ENCODE measurements at places on chromosomes 7 and 10.

DNA sequence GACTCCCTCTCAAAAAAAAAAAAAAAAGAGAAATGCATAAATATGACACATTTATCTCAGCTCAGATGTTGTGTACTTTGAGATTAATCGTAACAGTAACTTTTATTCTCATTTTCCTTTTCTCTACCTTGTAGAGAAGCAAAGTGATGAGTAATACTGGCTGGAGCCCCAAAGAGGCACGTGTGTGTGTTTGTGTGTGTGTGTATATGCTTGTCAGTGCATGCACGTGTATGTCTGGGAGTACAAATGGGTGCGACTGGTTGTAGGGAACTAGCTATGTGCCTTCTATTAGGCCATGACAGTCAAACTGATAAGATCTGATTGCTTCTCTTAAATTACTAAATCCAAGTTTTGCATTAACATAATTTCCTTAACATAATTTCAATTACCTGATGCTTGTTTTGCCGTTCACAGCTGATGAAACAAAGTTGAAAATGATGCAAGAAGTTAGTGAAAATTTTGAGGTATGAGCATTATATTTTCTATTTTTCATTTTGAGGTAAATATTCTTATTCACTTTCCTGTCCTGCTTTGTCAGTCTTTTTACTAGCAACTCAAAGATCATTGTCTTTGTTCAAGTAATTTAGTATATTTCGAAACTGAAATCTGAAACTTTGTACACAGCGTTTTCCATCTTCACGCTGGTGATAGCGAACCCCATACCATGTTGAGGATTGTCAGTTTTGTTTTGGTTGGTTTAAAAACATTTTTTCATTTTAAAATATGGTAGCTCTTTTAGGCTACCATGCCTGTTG, 3.4 kb downstream of the TRRAP start:
- no peak for DNase-seq

DNA sequence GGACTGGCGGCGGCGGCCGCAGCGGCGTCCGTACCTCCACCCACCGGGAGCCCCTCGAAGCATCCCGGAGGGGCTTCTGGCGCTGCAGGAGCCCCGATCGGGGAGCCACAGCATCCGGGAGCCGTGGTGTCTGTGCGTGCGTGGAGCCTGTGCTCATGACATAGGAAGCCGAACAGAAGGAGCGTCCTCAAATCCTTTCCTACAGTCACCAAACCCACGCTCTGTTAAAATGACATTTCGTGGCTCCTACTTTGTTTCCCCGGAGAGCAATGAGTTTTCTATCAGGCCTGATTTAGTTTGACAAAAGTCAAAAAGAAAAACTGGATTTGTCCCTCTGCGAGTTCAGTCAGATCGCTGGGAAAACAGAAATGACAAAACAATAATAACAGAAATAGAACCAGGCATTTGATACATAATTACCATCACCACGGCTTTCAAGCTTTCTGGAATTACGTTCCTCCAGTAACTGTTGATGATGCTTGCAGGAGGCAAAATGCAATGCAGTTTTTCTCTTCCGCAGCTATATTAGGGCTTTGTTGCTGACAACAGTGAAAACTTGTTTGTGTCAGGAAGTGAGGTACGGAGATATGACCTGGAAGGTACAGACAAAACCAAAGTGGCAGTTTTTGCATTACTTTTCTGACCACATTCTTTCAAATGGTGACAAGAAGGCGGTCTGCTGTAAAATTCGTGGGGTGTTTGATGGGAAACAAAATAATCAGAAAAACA, 219.3 kb upstream of the MKLN1 start:
- DNase-seq, result no peak

DNA sequence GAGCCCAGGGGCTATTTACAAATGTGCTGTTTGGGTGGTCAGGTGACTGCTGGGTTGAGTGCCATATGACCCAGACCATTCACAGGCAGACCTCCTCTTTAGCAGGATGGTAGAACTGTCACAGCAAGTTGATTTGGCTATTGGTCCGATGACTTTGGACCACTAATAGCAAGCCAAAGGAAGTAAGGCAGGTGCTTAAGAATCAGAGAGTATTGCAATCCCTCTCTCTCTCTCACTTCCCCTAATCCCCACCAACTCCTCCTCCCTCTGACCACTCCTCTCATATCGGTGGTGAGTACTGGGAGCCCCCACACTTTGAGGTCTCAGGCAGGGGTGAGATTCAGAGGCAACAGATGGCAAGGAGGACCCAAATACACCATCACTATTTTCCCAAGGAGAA, 165.3 kb downstream of the TRIL start:
- no peak for DNase-seq

DNA sequence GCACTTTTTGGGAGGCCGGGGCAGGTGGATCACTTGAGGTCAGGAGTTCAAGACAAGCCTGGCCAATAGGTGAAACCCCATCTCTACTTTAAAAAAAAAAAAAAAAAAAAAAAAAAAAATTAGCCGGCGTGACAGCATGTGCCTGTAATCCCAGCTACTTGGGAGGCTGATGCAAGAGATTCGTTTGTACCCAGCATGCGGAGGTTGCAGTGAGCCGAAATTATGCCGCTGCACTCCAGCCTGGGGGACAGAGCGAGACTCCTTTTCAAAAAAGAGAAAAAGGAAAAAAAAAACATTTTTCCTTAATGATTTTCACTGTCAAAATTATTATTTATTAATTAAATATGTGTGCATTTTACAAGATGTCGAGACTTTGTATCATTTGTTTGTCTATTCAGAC, 253.6 kb downstream of the CNTNAP2 start:
- DNase-seq, result no peak

- no peak for DNase-seq
Observed at GRCh38 chr7:91151916-91152315, 112.3 kb upstream of the FZD1 start.

DNA sequence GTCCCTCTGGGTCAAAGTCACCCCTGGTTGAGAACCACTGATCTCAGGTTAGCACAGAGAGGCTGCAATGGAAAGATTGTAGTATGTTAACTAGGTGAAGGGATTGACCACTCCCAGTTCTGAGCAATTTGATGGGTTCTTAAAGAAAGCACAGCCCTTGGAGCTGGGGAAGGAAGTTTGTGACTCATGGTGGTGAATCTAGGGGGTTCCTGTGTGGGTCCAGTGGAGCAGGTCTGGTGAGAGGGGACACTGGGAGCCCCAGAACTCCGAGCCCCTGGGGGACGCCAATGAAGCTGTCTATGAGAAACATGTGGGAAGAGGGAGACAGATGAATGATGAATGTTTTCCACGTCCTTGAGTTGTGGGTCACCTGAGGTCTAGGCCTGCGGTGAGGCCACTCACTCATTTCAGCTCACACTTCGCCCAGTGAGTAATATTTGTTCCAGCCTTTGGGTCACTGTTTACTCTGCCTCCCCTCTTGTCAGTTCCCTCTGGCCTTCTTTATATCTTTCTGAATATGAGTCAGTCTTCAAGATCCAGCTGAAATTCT, 341.9 kb downstream of the LRMDA start:
- DNase-seq, result no peak

GRCh38 chr7:37645282-37646050, 38.1 kb upstream of the GPR141 start:
- DNase-seq, result no peak

- DNase-seq, result no peak
Observed at GRCh38 chr7:3649678-3650440, 348.8 kb downstream of the SDK1 start.

GRCh38 chr10:33136781-33137180, 178.8 kb upstream of the ITGB1 start:
- no peak for DNase-seq

GRCh38 chr10:1211844-1212570, 155.8 kb downstream of the WDR37 start:
- DNase-seq, result no peak

DNA sequence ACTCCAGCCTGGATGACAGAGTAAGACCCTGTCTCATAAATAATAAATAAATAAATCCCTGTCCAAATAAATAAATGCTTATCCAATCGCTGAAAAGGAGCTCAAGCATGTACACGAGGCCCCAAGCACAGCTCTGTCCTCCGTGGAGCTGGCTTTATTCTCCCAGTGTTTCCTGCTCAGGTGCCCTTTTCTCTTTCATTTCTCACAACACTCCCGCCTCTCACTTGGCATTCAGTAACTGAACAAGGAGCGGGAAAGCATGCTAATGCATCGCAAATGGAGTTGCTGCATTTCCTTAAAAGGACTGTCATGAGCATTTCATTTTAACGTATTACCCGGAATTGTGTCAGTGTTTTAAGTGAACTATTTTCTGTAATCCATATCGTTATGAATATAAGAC, 210.9 kb upstream of the C7orf33 start:
- DNase-seq, result no peak

- DNase-seq, result no peak
Observed at GRCh38 chr7:143503261-143503660, 25.6 kb downstream of the TAS2R41 start.

- no peak for DNase-seq
Observed at GRCh38 chr7:140639366-140640053, 1.1 kb downstream of the DENND2A start.

DNA sequence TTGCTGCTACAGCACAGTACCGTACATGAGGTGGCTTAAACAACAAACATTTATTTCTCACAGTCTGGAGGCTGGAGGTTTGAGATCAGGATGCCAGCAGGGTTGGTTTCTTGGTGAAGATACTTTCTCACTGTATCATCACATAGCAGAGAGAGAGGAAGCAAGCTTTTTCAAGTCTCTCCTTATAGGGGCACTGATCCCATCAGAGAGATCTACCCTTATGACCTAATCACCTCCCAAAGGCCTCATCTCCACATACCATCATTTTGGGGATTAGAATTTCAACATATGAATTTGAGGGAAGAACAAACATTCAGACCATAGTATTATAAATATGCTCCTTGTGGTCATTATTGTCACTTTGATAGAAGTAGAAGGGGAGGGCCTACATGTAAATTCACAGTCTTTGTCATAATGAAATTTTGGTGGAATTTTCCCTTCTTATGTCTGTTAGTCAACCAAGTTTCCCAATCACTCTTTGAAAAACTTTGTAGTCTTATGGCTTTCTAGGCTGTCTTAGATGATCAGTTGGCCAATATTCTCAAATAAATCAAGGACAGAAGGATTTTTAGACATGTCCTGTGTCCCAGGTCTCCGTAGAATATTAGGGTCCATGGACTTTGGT, 606.2 kb downstream of the LRMDA start:
- no peak for DNase-seq

DNA sequence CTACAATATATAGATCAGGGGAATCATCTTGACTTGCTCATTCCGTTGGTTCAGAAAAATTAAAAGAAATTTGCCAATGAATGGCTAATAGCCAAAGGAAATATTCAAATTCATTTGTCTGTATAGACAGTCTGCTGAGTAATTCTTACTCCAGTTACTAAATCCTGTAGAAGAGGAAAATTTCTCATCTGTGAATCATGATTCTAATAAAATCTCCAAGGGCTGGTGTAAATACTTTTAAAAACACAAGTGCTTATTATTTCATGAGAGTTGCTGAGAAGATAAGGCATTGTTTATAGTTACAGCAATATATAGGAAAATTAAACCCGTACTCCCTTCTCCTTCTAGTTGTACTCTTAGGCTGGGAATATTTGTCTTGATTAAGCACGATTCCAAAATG, 53.0 kb downstream of the WNT2 start:
- DNase-seq, result no peak

- DNase-seq, result no peak
Observed at GRCh38 chr10:12788277-12788676, 213.2 kb downstream of the CCDC3 start.

DNA sequence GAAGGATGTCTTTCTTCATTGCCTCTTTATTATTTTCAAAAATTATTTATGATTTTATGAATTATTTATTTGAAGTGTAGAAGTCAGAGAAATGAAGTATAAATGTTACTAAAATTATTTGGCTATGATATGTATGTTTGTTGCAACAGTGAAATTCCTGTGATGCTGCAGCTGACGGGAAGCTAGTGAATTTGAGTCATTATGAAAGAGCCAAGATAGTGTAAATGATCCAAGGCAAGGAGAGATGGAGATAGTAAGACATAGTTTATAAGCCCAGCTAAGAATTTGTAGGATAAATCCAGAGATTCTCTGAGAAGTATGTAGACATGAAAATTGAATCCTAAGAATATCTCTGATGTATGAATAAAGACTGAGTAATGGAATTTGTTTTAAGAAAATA, 30.8 kb downstream of the CASD1 start:
- no peak for DNase-seq

DNA sequence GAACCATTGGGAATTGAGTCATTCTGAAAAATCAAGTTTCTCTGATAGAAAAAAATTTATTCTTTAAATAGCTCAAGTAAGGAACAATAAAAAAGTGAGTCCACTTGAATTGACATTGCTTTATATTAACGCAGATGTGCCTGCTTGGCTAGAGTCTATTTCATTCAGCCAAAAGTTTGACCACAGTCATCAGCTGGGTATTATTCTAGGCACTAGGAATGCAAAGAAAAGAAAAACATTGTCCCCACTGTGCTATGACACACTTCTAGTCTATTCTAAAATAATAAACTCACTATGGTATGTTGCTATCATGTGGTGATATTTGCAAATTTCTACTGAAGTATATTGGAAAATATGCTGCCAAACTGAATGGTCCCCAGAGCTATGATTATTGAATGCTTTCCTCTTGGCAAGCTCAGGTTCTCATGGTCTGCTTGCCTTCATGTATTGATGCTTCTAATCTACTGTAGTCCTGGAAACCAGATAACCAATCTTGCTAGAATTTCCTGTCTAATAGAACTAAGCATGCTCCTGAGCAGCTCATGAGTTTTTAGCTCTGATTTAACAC, 8.3 kb downstream of the SFRP4 start:
- no peak for DNase-seq

DNA sequence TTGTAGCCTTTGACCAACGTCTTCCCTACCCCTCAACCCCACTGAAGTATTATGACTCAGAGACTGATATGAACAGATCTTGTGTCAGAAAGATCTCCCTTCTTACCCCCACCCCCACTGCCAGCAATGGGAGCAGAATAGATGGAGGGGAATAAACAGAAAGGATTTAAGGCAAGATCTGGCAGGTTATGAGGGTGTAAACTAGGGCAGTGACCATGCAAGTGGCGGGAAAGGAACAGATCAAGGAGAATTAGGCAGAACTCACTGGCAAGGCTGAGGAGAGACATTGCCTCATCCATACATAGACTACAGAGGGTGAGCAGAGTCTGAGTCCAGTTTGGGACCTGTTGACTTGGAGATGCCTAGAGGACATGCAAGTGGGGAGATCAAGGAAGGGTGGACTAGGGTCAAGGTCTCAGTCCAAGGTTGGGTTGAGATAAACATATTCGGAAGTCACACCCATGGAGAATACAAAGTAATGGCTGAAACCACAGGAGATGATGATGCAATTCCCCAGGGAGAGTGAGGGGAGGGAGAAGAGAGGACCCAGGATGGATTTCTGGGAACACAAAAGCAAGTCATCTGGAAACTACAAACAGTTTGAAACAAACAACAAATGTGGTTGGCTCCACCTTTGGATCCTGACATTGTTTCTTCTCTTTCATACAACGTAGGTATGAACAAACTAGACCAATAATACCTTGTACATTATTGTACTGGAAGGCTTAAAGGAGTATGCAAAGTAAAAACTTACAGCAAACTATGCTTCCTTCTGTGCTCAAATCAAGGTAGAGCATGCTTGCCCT, 44.9 kb upstream of the IL6 start:
- no peak for DNase-seq

All from NCI-H1105 treated with DMSO at 0.1 percent for 48 hours (cell line).